Camera-type eye (tissue), 1 donor: ENCODE measurements at places on chromosomes 4 and X. TPM values are rescaled to one million over a fixed set of nuclear protein-coding genes. Genes with fewer than 3 reads are reported as not detected.

Gene GIMD1
- 0.49 TPM for total RNA-seq

Gene MAGEC3
- not detected for total RNA-seq

Gene NSDHL
- total RNA-seq = 8.4 TPM

Gene STPG2
- total RNA-seq = 1.2 TPM

Gene SHROOM2
- 23.6 TPM for total RNA-seq

Gene FAM133A
- total RNA-seq = 1.4 TPM

Gene BDH2
- 80.5 TPM for total RNA-seq

Gene ADAM29
- 0.16 TPM for total RNA-seq

Gene BMX
- total RNA-seq = 1.7 TPM

Gene NR3C2
- 13.9 TPM for total RNA-seq

Gene FANCB
- 7.9 TPM for total RNA-seq

Gene TBC1D8B
- total RNA-seq = 18.3 TPM

Gene TLR2
- 8.7 TPM for total RNA-seq

Gene SERTM2
- 2.4 TPM for total RNA-seq

Gene TEX13C
- not detected for total RNA-seq

Gene ADGRL3
- 134 TPM for total RNA-seq

Gene PLP1
- 123 TPM for total RNA-seq

Gene DCLK2
- 48.7 TPM for total RNA-seq

Gene LRIT3
- 5.2 TPM for total RNA-seq

Gene RADX
- total RNA-seq = 7.9 TPM

Gene FAAH2
- total RNA-seq = 3.1 TPM

Gene PASD1
- total RNA-seq = not detected

Gene DDX53
- not detected for total RNA-seq

Gene DCAF4L1
- total RNA-seq = 0.16 TPM

Gene IQSEC2
- 8.9 TPM for total RNA-seq

Gene MAGED4B
- 18.4 TPM for total RNA-seq

Gene CCDC110
- total RNA-seq = 3.7 TPM

Gene LARP7
- total RNA-seq = 58.7 TPM

Gene TRIML1
- total RNA-seq = not detected

Gene GABRG1
- 4.1 TPM for total RNA-seq

Gene DCX
- total RNA-seq = 31.3 TPM

Gene P2RY8
- 1.4 TPM for total RNA-seq

Gene MAGEA2
- total RNA-seq = not detected

Gene ARHGAP6
- total RNA-seq = 9.3 TPM

Gene SPP1
- total RNA-seq = 189 TPM
